ENCODE measurements at places on chromosomes 3 and 15.

DNA sequence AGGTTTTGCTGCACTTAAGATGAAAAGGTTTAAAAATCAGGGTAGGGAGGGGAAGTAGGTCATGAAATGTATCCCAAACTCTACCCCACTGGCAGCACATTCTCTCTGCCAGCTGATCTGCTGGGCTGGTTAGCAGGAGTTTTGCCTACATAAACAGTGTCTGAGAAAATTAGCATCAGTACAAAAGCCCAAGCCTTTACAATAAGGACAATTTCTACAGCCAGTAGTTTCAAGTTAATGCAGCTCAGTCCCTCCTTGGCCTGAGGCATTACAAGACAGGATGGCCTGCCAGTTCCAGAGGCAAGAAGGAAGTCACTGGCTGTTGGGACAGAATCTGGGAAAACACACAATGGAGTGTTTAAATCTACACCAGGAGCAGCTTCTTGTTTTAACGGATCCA, 32.8 kb downstream of the NCEH1 start:
- DNase-seq = no peak

GRCh38 chr3:101941318-101942040, 92.2 kb downstream of the NFKBIZ start:
- DNase-seq = no peak

DNA sequence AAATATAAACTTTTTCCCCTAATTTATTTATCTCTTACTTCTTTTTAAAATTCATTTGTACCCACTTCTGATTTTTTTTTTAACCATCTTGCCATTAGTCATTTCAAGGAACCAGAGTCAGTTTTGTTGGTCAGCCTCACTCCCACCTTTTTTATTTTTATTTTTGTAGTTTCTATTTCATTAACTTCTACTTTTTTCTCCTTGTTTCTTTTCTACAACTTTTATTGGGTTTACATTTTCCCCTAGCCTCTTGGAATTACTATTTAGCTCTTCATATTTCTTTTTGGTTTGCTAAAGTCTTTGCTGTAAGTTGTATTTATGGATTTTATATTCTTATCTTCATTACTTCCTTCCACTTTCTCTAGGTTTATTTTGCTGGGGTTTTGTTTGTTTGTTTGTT, 13.7 kb upstream of the VEPH1 start:
- DNase-seq = no peak

DNA sequence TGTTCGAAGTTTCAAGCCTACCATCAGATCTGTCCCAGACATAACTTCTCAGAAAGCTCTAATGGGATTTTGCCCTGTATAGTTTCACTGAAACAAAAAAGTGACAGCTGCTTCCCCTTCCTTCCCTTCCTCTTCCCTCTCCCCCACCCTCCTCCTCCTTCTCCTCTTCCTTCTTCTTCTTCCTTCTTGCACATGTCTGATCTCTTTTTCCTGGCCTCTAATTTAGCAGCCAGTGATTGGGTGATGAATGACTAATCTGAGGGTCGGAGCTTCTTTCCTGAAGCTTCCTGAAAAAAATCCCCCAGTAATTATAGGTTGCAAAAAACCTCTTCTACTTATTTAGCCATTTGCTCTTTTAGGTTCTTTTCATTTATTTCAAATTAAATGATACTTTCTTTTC, 168.7 kb downstream of the POTEB3 start:
- no peak for DNase-seq

DNA sequence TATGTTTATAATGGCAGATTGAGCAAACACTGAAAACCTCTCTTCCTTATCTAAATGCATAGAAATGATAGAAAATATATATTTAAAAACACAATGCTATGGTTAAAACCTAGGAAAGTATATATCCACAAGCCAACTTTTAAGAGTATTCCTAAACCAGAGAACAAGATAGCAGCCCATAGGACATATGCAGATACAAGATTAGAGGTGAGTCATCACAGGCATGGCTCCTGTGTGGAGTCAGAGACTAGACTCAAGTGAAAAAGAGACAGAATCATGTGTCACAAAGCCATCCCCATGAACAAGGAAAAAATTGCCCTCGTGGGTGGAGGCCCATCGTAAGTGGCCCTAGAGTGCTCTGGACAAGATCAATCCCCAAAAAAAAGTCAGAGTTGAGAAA, 199.4 kb upstream of the PPP2R3A start:
- no peak for DNase-seq

DNA sequence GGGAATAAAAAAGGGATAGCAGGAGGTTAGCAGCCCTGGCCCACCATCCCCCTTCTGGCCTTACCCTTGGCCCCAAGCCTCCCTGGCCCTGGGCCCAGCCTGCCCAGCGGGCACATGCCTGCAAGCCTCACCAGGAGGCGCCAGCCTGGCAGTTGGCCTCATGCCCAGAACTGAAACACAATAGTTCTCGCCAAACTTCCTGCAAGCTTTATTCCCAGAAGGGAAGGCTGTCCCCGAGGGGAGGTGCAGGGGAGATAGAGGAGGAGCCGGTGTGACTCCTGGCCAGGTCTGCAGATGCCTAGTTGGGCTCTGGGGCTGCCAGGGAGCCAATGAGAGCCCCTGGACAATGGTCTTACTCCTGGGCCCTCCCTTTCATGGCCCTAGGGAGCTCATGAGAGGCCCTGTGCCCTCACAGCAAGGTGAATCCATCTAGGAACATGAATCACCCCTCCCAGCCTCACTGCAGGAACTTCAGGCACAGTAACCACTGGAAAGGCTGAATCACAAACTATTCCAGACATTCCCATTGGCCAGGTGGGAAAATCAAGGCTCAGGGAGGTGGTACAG, 4.0 kb downstream of the CCDC33 start:
- DNase-seq = peak; percentile 93

GRCh38 chr15:56917652-56918045, 795 bp upstream of the TCF12 start:
- no peak for DNase-seq

DNA sequence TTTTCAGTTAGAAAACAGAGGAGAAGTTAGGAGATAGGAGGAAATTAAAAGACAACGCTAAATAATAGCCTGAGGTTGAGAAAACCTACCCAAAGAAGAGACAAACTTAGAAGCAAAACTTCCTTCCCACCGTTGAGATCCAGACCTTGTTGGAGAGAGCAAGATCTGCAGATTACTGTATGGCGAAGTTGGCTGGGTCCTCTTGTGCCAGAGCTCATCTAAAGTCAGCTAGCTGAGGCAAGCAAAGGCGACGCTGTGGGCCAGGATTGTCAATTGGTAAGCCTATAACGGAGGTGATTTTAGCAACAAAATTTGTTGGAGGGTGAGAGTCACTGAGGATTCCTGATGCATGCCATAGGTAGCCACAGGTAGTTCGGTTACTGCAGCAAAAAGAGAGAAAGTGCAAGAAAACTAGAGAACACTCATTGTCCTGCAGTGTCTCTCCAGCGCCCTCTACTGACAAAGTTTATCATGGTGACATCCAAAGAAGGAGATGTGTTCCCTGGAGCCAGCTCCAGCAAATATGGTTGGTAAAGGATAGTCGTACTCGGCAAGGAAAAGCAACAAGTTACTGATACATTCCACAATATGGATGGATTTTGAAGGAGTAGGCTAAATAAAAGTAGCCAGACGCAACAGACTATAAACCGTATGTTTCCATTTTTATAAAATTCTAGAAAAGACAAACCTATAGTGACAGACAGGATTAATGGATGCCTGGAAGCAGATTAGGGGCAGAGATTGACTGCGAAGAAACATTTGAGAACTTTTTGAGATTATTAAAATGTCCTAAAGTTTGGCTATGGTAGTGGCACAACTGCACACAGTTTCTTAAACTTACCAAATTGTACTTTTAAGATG, 9.8 kb upstream of the OR5K4 start:
- DNase-seq = peak; percentile 52

DNA sequence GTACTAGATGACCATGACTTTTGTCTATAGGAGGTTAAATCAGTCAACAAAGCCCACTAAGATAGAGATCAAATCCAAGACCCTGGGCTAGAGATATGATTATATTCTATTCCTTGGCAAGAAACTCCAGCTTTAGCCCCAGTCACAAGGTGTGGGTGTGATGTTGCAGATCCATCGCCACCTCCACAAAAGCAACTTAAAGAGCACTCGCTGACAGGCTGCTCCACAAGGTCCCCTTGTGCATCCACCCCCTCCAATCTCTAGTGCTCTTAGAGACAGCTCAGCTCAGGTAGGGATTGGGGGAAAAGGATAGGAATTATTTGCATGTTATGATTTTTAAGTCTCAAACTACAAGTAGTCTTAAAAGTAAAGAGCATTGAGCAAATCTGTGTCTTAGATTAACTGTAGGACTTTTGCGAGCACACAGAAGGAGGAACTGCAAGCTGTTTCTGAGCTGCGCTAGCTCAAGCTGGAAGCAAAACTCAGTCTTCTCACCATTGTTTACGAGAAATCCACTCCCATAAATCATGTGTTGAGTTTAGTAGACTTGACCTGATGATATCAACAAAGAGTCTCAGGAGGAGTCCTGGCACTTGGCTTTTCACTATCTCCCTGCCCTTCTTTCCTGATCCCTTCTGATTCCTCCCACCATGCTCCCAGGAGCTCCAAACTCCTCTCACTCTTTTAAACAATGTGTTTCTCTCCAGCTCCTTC, 177.6 kb downstream of the STAC start:
- no peak for DNase-seq

GRCh38 chr3:175383371-175383770, 524.2 kb downstream of the NAALADL2 start:
- no peak for DNase-seq

DNA sequence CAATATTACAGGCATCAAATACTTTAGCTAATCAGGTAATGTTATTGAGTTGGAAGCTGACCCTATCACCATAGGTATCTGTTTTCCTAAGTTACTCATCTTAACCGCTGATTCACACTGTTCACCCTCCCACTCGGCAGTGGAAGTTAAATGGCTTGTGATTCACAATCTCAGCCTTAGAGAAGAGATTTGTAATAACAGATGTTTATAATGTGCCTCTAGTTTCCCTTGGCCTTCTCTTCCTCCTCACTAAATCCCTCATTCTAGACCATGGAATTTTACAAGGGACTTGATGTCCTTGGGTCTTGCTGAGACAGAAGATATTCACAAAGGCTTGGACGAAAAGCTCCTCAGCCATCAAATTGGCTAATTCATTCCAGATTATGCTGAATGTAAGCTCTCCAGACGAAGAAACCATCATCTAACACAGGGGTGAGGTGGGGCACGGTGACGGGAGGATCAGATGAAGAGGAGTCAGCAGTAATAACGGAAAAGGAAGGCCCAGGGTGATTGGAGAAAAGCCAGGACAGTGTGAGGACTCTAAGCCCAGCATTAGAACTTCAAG, 931.7 kb downstream of the MCTP2 start:
- no peak for DNase-seq

- DNase-seq = peak; percentile 36
Observed at GRCh38 chr3:107690522-107691138, 167.9 kb downstream of the BBX start.

GRCh38 chr3:50230104-50230793, 5.8 kb upstream of the GNAI2 start:
- DNase-seq = no peak

DNA sequence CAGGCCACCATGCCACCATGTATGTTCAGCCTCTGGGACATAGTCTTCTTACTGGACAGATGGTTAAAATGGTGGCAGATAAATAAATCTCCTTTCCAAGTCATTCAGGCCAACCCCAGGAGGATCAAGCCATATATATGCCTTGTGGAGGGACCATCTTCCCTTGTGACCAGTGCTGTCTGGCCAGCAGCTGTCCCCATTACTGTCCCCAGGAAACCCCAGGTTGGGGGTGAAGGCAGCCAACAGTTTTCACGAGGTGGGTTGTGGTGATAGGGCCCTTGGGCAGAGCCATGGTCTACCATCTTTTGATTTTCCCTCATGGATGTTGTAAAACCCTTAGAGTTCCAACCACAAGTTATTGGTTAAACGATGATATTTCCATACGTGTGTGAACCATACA, 48.7 kb upstream of the PCSK6 start:
- DNase-seq = no peak

DNA sequence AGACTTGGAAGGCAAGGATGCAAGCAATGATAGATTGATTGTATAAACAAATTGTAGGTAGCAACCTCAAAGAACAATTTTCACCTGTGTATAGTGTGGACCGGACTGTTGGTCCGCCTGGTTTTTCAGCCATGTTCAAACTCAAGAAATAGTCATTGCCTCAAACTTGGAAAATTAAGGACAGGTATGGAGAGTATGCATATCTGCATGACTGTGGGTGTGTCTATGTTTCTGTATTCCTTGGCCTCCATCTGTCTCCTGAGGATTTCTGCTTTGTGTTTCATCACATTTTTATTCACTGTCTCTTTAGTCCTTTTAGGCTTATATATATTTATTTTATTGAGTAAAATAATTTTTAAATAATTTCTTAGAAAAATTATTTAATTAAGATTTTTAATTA, 53.9 kb upstream of the RASA2 start:
- no peak for DNase-seq

DNA sequence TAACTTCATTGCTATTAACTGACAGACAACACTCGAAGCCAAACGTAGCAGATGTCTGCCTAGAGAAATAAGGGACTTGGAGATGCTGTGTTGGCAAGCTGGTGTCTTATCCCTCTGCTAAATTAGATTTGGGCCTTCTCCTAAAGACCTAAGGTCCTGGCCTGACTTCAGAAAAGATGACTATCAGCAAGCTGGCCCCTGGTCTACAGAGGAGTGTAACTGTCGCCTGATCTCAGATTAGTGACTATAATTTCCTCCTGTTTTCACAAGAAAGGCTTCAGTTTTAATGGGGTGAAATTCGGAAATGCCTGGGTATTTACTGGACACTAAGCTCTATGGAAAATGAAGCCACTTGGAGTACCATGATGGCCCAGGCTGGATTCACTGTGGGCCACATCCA, 53.1 kb upstream of the SLC7A14 start:
- DNase-seq = no peak

DNA sequence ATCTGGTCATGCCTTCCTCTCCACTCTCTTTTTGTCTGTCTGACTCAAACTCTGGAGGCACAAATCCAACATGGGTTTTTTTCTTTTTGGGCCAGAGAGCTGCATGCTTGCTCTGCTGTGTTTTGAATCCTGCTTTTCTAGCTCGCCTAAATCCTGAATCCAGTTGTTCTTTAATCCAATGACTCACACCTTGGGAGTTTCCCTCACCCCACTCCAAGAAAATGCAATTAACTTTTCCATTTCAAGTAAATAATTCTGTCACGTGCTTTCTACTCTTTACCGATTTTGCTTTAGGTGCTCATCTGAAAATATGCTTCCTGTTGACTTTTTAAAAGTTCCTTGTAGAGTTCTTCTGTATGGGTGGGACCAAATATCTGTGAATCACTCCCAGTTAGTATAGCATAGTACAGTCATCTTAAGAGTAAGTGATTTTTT, 47.6 kb downstream of the SLMAP start:
- DNase-seq = peak; percentile 63

GRCh38 chr3:55159711-55160110, 231.9 kb upstream of the LRTM1 start:
- no peak for DNase-seq
